ENCODE measurements at places on chromosomes 7 and 10.

GRCh38 chr7:15313361-15313760, 248.5 kb downstream of the AGMO start:
- no peaks in the 10 kb centered on the region for H3K27me3 ChIP-seq
- H3K4me1 ChIP-seq, result no peaks in the 10 kb centered on the region
- H3K36me3 ChIP-seq, result no peaks in the 10 kb centered on the region
- H3K27ac ChIP-seq, result no peak overlapping the region

GRCh38 chr10:44393051-44393630, 8.2 kb upstream of the CXCL12 start:
- H3K4me3 ChIP-seq, result no peak overlapping the region
- no peak for DNase-seq
- no peaks in the 10 kb centered on the region for H3K36me3 ChIP-seq
- H3K27me3 ChIP-seq, result no peaks in the 10 kb centered on the region
- no peak overlapping the region for H3K27ac ChIP-seq

- H3K27ac ChIP-seq, result no peak overlapping the region
- no peaks in the 10 kb centered on the region for H3K27me3 ChIP-seq
- no peaks in the 10 kb centered on the region for H3K4me1 ChIP-seq
- no peak for DNase-seq
- H3K36me3 ChIP-seq, result no peaks in the 10 kb centered on the region
- H3K4me3 ChIP-seq, result no peak overlapping the region
These were observed 36.6 kb downstream of the TRUB1 start for GRCh38 chr10:114974625-114975024.

DNA sequence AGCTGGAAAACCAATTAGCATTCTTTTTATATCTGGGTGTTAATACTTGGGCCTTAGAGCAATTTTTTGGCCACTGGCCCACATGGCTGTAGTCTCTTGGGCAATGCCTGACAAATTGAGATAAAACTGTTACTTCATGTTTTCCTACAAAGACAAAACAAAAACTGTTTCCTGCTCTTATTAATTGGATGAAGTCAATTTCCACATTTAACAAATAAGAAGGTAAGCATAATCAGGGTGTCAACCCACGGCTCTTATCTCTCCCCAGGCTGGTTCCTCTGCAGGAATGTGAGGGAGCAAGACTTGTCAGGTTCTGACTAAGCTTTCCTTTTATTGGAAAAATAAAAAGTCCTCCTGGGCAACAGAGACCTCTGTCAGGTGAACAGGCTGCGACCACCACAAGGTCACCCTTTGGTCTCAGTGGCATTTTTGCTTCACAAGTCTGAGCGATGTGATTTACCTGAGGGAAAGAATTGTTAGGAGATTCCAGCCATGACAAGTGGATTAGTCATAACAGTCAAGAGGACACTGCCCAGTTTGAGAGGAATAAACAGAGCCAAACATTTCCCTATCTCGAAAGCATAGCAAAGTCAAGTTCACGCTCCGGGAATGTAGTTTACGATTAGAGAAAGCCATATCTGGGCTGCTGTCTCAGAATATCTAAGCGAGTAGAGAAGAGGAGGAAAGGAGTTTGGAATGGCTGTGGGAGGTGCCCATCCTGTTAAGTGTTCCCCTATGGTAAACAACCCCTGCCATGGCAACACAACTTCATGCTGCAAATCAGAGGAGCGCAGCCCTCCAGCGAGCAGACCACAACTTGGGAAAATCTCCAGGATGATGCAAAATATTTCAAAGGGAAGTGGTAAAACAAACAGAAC, 144.4 kb downstream of the TES start:
- DNase-seq, result peak; percentile 35
- H3K27ac ChIP-seq, result peak overlapping the region; percentile 82
- H3K4me1 ChIP-seq, result peaks cover 39% of the 10 kb centered on the region
- H3K4me3 ChIP-seq, result peak overlapping the region; percentile 0
- H3K27me3 ChIP-seq, result no peaks in the 10 kb centered on the region
- no peaks in the 10 kb centered on the region for H3K36me3 ChIP-seq

- no peak overlapping the region for H3K27ac ChIP-seq
- H3K27me3 ChIP-seq, result no peaks in the 10 kb centered on the region
- H3K36me3 ChIP-seq, result no peaks in the 10 kb centered on the region
These were observed 40.4 kb downstream of the C10orf90 start for GRCh38 chr10:126629925-126630624.

GRCh38 chr7:97801108-97801507, 69.2 kb downstream of the TAC1 start:
- no peaks in the 10 kb centered on the region for H3K27me3 ChIP-seq
- no peak for DNase-seq
- no peaks in the 10 kb centered on the region for H3K4me1 ChIP-seq
- no peak overlapping the region for H3K27ac ChIP-seq
- no peaks in the 10 kb centered on the region for H3K36me3 ChIP-seq
- no peak overlapping the region for H3K4me3 ChIP-seq

- H3K36me3 ChIP-seq, result no peaks in the 10 kb centered on the region
- no peak overlapping the region for H3K4me3 ChIP-seq
- H3K27me3 ChIP-seq, result no peaks in the 10 kb centered on the region
- no peak overlapping the region for H3K27ac ChIP-seq
- no peak for DNase-seq
These were observed 18.1 kb upstream of the AKR1E2 start for GRCh38 chr10:4807761-4808507.

GRCh38 chr7:88146616-88147015, 73.2 kb downstream of the SRI start:
- no peak overlapping the region for H3K27ac ChIP-seq
- no peak for DNase-seq
- H3K4me3 ChIP-seq, result no peak overlapping the region
- no peaks in the 10 kb centered on the region for H3K4me1 ChIP-seq

DNA sequence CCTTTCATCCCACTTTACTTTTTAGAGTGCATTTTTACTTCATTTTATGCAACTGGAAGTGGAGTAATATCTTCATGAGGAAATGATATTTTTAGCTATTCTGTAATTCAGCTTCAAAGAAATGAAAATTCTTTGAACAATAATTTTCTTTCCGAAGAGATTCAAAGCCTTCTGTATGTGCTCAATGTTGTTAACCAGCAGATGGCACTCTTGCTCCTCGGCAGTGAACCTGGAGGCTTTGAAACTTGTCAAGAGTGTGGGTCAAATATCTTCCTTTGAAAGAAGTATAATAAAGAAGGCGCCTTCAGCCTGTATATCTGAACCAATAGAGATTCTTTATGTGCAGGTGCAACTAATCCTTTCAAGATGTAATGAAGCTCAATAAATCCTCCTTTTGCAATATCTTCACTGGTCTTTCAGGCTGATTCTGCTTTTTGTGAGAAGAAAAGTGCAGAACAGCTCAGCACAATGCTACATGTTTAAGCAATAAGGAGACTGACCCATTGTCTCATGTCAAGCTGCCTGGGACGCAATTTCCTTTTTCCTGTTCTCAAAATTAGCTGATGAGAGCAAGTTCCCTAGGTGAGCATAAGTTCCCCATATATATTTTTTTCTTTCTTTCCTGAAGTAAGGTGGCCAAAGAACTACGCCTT, 258.4 kb downstream of the SEMA3A start:
- H3K27ac ChIP-seq, result no peak overlapping the region
- H3K27me3 ChIP-seq, result no peaks in the 10 kb centered on the region
- no peaks in the 10 kb centered on the region for H3K4me1 ChIP-seq
- DNase-seq, result no peak

DNA sequence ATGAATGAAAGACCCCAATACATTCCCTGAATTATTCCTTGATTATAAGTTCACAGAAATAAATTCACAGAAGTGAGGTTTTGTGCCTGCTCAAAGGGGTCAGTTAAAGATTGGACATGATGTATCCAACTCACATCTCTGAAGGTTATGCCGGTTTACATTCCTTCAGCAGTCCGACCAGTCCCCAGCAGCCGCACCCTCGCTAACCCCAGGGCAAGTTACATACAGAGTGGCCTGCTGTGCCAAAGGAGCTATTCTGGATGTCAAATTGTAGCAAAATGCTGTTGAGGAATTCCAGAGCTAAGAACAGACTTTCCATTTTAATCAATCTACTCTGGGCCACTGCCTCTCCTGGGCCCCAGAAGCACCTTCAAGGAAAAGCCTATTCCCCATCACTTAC, 20.3 kb downstream of the PSAP start:
- H3K27me3 ChIP-seq, result no peaks in the 10 kb centered on the region
- H3K27ac ChIP-seq, result peak overlapping the region; percentile 62
- H3K36me3 ChIP-seq, result peaks cover 91% of the 10 kb centered on the region

DNA sequence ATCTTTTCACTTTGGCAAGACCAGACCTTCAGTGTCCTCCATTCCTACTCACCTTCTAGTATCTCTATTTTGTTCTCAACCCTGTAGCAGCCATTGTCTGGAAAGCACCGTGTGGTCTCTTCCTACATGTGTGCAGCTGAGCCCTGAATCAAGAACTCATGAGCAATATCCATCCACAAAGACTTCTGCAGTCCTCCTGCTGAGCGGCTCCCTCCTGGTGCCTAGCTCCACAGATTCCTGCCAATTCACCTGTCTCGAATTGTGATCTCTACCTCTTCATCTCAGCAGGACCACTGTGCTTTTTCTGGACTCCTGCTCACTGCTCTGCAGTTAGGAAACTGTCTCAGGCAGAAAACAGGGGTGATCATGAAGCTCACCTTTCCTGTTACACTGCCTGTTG, 118.8 kb downstream of the RELN start:
- H3K4me1 ChIP-seq, result no peaks in the 10 kb centered on the region
- H3K36me3 ChIP-seq, result no peaks in the 10 kb centered on the region
- DNase-seq, result no peak

DNA sequence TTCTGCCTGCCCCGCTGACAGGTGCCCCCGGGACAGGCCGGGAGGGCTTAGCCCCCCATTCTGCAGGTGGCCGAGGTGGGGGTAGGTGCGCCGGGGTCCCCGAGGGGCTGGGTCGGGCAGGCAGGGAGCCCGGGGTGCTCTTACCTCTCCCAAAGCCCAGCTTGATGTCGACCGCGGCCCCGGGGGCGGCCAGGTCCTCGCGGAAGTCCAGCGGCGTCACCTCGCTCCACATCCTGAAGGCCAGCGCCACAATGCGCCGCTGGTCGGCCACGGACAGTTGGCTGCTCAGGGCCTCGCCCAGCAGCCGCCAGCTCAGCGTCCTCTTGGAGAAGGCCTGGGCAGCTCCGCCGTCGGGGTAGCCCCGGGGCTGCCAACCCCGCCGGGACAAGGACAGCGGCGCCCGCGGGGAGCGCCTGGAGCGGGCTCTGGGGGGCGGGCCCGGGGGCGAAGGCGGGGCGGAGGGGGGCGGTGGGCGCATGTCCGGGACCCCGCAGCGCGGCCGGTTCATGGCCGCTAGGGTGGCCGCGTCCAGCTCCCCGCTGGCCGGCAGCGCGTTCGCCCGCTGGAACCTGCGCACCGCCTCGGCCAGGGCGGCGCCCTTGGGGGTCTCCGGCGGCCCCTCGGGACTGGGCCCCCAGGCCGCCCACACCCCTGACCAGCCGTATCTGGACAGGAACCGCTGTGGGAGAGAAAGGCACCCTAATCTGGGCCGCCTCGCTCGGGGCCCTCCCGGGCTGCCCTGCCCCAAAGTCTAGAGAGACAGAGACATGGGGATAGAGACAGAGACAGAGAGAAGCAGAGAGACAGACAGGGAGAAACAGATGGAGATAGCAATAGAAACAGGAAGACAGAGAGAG, 1.7 kb downstream of the MMP21 start:
- H3K36me3 ChIP-seq, result peaks cover 6% of the 10 kb centered on the region
- H3K27me3 ChIP-seq, result no peaks in the 10 kb centered on the region
- H3K4me1 ChIP-seq, result no peaks in the 10 kb centered on the region
- peak overlapping the region; percentile 9 for H3K4me3 ChIP-seq
- no peak overlapping the region for H3K27ac ChIP-seq

DNA sequence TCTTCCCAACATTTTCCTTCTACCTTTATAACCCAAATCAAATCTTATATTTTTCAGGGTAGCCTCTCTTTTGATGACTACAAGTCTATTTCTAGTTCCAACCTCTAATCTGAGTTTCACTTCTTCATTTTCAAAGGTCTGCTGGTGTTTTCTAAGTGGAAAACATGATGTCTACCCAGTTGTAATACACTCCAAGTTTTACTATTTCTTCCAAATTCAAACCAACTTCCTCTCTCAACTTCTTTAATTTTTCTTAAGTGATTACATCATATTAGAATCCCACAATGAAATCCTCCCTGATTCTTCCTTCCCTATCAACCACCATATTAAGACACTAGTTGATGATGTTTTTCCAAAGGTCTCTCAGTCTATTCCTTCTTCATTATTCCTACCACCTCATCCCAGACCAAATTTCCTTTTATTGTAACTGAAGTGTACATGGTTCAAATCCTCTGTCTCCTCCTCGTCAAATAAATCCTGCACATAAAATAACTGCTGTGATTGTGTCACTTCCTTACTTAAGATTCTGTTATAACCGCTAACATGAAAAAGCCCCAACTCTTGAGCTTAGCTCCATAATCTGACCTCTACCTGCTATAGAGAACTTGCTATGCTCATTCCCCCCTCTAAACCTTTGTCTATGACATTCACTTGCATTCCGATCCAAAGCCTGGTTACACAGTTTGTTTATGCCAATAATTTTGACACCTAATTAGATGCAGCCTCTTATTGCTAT, 12.7 kb downstream of the TAS2R38 start:
- no peaks in the 10 kb centered on the region for H3K27me3 ChIP-seq
- H3K27ac ChIP-seq, result peak overlapping the region; percentile 34
- no peak for DNase-seq
- H3K36me3 ChIP-seq, result no peaks in the 10 kb centered on the region

DNA sequence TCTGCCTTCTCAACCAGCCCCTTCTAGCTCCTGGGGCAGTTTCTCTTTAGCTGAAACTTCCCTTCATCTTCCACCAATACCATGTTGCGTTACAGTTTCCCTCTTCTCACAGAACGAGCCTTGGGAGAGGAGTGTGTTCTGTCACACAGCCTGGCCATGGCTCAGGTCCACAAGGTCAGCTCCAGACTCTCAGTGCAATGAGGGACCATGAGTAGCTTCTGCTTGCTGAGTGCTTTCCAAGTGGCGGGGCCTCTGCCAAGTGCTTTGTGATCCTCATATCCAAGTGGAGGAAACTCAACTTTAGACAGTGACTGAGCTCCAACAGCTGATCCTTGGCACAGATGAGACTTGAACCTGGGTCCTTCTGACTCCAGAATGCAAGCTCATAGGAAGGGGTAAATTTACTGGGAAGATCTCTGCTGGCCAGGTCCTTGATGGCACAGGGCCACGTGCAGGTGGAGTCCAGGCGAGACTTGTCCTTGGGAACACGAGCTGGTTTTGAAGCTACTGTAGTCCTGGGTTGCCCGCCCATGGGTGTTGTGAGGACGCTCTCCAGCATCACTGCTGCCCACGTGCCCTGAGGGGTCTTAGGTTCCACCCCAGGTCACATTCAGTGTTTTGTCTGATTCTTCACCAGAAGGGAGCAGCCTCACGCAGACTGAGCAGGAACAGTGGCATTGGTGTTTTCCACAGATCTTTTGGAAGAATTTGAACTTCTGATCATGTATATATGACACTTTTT, 238.0 kb downstream of the EBF3 start:
- no peak overlapping the region for H3K27ac ChIP-seq
- H3K27me3 ChIP-seq, result no peaks in the 10 kb centered on the region
- H3K36me3 ChIP-seq, result peaks cover 15% of the 10 kb centered on the region
- no peaks in the 10 kb centered on the region for H3K4me1 ChIP-seq

All from spleen (tissue), 13 donors.